ENCODE measurements at places on chromosomes 11 and 22.

DNA sequence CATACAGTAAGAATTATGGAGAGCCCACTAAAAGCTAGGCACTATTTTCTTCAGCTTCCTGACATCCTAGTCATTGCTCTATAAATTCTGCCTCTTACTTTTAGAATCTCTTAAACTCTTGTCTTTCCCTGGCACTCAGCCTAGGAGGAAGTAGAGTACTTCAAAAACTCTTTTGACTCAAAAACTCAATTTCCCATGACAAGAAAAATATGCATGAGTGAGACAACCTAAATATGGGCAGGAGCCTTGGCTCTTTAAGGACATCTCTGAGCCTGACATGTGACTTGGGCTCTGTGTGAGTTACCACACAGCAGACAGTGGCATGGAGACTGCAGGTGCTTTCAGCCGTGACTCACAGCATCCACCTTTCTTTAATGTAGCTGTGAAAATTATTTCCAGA, 97.5 kb upstream of the CCDC179 start:
- DNase-seq, result no peak

DNA sequence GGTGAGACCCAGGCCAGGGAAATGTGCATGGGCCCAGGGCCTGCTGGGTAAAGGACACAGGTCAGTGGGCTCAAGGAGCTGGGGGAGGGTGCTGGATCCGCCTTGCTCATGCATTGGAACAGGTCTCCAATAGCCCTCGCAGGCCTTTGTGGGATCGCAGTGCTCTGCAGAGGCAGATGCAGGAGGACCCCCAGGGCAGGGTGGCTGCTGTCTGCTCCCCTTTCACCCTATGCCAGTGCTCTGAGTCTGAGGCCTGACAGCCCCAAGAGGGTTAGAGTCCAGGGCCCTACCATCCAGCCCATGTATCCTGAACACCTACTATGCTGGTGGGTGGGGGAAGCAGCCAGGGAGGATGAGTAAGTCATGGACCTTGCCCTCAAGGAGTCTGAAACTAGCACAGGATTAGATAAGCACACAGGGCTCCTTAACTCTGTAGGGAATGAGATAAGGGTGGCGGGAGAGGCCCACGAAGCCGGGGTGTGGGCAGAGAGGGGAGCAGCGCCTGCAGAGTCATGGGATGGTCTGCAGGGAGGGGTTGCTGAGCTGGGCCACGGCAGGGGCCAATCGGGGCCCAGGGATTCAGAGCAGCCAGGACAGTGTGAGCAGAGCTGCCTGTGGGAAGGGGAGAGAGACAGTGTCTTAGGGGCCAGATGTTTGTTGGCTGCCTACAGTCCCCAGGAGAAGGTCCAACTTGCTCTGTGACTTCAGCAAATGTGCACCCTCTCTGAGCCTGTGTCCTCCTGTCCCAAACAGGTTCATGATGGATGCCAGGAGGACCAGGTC, 10.5 kb upstream of the EHD1 start:
- no peak for DNase-seq

DNA sequence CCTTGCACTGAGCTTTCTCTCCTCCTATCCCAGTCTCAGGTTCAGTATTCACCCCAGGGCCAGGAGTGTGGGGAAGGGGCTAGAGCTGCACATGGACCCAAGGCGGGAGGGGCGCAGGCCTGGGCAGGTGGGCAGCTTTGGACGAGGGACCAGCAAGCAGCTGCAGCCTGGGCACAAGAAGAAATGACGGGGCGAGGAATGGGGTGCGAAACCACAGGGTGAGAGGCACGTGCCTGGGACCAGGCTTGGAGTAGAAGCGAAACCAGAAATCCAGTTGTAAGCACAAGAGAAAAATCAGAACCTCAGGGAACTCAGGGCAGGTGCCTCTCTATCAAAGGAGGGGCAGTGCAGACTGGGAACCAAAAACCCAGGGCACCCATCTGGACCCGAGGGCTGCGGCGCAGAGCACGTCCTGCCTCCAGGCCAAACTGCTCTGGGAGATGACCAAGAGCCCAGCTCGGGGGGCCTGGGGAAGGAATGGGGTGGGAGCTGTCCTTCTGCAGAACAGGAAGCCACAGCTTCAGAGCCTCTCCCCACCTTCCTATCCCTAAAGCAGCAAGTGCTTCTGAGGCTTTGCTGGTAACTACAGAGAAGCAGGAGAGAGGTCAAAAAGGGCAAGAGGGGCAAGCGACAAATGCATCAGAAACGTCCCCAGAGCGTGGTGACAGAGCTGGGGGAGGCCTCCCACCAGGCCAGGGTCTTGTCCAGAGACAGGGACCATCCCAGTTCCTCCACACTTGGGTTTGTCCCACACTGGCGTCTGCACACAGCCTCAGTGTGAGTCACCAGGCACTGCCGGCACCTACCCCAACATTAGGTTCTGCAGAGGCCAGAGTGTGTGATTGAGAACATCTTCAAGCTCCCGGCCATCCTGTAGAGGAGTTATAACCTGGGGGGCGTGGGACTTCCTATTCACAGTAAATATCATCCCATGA, 18.3 kb upstream of the TMPRSS4 start:
- no peak for DNase-seq

GRCh38 chr22:35616043-35616442, 1.1 kb downstream of the MB start:
- DNase-seq, result no peak

- no peak for DNase-seq
These were observed 2.5 kb downstream of the EPS8L2 start for GRCh38 chr11:708511-708910.

DNA sequence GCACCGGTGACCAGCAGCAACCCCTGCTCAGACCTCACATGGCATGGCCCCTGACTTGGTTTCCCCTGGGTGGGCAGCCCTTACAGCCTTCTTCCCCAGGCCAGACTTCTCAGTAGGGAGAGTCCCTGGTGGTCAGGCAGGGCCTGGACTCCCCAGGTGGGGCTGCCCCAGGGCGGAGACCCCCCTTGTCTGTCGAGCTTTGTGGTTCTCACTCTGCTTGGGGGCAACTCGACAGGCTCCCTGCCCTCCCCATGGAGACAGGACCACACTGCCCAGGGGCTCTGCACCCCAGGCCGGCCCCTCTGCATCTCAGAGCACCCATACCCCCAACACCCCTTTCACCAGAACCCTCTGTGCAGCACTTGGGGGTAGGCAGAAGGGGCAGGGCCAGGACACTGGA, 87.7 kb downstream of the MORC2 start:
- no peak for DNase-seq

DNA sequence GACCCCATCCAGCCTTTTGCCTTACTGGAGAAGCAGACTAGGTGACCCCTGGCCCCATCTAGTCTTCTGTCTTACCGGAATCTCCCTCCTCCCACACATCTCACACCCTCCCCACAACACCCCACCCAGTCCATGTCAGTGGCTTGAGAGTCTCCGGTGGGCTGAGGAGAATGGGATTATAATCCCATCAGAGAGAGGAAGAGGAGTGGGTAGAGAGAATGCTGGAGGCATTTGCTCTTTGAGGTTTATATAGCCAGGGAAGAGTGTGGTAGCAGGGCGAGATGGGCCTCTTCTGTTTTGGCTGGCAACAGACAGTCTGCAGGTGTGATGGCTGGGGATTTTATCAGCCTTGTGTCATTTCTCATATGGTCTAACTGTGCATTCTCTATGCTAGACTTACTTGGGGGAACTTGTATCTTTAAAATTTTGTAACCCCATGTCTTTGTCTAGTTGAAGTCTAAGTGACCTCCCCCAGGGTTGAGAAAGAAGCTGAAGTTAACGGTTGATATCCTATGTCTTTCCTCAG, 50.3 kb downstream of the GRAMD1B start:
- DNase-seq, result no peak

DNA sequence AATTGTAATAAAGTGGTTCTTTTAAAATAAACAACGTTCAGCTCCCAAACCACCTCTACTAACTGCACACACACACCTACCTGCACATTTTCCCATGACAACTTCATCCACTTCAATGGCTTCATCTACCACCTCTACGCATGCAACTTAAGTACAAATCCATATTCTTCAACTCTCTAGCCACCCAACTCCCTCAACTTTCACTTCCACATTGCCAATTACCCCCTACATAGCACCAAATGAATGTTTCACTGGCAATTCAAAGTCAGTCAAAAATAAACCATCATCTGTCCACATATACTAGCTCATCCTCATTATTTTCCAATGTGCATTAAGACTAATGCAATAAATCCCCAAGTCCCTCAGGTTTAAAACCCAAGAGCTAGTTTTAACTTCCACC, 50.7 kb upstream of the ARHGAP32 start:
- no peak for DNase-seq

- DNase-seq, result peak; percentile 92
These were observed 172.5 kb downstream of the TBC1D22A start for GRCh38 chr22:46934746-46935491.

- no peak for DNase-seq
These were observed 26.3 kb downstream of the FAM118A start for GRCh38 chr22:45335854-45336522.

DNA sequence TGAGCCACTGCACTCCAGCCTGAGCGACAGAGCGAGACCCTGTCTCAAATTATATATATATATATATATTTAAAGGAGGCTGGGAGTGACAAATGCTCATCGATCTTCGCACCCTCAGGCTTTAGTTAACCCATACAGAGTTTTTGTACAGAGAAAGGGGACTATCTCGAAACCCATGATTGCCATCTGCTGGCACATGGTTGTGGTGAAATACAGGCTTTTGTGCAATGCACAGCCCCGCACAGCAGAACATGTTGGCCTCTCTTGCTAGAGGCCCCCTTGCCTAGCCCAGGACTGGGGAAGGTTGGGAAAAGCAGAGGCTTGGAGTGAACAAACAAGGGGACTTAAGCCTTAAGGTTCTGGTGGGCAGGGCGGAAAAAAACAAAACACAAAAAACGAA, 3.6 kb downstream of the MYBPC3 start:
- DNase-seq, result peak; percentile 50

- DNase-seq, result peak; percentile 20
These were observed 1.4 kb downstream of the ASCL2 start for GRCh38 chr11:2268729-2269600.

GRCh38 chr22:50307890-50308596, 597 bp upstream of the PLXNB2 start:
- DNase-seq, result no peak

DNA sequence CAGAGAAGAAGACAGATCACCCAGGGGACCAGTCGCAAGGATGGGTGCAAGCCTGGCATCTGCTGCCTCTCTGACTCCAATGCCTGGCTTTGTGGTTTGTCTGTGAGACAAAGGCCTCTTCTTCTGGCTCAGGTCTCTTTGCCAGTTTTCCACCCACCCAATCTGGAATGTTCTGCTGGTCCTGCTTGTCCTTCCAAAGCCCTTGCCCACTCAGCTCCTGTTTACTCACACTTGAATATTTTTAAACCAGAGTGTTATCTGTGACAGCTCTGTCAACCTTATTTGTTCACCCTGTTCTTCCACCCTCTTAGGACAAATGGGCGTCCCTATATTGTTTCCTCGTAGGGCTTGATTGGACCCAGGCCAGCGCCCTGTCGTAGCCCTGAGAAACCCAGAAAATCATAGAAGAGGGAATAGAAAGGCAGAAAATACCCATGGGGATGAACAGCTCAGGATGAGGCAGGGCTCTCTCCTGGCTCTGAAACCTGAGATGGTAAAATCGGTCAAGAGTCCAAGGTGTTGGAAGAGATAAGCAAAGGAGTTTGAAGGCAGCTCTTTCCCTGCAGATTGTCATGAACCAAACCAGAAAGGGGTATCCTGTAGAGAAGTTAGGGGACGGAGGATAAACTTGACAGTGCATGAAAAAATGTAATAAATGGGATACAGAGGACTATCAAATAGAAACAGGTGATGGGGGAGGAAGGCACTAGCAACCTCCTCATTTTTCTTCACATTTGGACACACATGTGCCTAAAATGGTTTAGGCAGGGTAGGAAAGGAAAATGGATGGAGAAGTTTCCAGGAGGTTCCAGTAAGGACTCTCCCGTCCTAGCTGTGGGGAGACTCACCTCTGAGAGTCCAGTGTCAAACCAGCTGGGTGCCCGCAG, 651 bp downstream of the CRYAB start:
- DNase-seq, result no peak

DNA sequence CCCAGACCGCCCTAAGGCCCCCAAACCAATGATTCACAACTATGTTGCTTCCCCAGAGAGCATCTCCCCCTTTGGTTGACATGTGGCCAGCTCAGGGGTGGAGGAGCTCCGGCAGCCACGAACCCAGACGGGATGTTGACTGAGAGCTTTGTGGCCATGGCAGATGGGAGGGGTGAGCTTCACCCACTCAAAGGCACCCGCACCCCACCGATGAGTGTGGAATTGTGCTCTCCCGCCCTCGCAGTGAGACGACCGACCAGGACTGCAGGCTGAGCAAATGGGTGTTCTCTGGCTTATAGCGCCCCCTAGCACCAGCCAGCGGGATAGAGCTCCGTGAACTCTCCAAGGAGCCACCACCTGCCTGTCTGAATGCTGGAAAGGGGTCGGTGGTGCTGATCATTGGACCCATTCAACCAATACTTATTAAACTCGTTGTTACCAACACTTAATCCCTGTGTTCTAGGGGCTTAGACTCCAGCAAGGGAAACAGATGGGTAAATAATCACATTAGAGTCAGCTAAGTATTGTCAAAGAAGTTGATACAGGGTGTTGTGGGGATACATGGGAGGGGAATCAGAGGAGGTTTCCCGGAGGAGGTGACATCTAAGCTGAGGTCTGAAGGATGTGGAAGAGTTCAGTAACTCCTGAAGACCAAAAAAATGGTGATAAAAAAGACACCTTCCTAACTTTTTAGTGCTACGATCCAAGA, 4.5 kb upstream of the TIMP3 start:
- DNase-seq, result peak; percentile 74

GRCh38 chr11:108559340-108559739, 34.2 kb downstream of the EXPH5 start:
- peak; percentile 26 for DNase-seq

- DNase-seq, result no peak
These were observed 101.9 kb upstream of the OR4B1 start for GRCh38 chr11:48114740-48115139.

GRCh38 chr11:92857407-92857806, 112.0 kb upstream of the MTNR1B start:
- DNase-seq, result no peak

DNA sequence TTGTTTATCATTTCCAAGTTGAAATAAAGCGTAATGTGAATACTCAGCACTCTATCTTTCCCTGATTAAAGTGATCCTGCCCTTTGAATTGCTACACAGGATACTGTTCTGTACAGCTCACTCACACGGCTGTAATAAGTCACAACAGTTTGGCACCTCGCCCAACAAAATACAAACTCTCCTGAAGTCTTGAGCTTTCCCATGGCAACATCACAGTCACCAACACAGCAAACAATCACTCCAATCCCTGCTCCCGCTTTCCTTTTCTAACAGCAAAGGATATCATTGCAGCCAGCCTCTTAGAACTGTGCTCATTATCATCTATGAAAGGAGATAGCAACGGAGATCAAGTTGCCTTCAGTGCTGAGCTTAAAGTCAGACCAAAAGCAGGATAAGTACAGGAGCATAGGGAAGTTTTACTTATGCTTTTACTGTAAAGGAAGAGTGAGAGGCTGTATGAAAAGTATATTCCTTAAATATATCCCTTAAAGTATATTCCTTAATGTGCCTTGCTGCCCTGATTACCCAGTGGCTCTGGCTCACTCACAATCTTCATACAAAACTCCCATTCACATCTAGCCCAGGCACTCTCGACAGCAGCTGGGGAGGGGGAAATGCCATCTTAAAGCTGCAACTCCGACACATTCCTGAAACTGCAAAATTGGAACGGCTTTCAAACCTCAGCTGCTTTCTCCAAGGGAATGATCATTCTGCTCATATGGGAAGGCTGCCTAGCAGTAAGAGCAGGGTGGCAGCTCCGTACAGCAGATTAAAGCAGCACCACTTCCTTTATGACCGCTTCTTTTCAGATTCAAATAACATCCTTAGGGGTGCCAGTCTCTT, 35.8 kb downstream of the MAML2 start:
- DNase-seq, result peak; percentile 100

GRCh38 chr11:100810666-100811065, 123.6 kb downstream of the ARHGAP42 start:
- no peak for DNase-seq

Measured in fibroblast of pulmonary artery (primary cell).